Tibial nerve (tissue), 4 donors: ENCODE measurements at places on chromosomes 5 and 9. TPM values are rescaled to one million over a fixed set of nuclear protein-coding genes. Genes with fewer than 3 reads are reported as not detected.

DNA sequence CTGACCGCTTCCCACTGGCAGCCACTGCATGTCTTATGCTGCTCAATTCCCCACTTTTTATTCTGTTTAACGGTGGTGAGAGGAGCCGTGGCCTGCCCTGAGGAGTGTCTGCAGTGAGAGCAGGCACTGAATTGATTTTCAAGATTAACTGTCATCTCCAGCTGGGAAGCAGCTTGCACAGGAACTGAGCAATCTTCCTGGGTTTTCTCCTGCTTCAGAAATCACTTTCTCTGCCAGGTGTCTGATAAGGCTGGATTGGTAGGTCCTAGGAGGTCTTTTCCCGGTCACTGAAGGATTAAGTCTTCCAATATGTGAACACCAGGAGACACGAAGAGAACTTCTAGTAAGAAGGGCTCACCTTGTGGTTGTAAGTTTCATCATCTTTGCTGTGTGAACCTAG is 181.1 kb upstream of the RAD23B start:
- H3K27ac ChIP-seq: no peak overlapping the region
- no peak overlapping the region for H3K4me3 ChIP-seq
- H3K36me3 ChIP-seq: no peaks in the 10 kb centered on the region
- DNase-seq: no peak
- H3K27me3 ChIP-seq: no peaks in the 10 kb centered on the region

GRCh38 chr9:129623331-129623730 is 2.4 kb upstream of the C9orf50 start:
- no peaks in the 10 kb centered on the region for H3K36me3 ChIP-seq
- DNase-seq: no peak
- H3K27ac ChIP-seq: no peak overlapping the region
- peaks cover 37% of the 10 kb centered on the region for H3K4me1 ChIP-seq
- peaks cover 4% of the 10 kb centered on the region for H3K27me3 ChIP-seq
- H3K4me3 ChIP-seq: no peak overlapping the region

GRCh38 chr5:125470280-125470902 is 724.0 kb upstream of the ZNF608 start:
- no peak for DNase-seq
- no peak overlapping the region for H3K4me3 ChIP-seq

- H3K36me3 ChIP-seq: peaks cover 17% of the 10 kb centered on the region
- H3K4me1 ChIP-seq: peaks cover 70% of the 10 kb centered on the region
- no peak overlapping the region for H3K4me3 ChIP-seq
- DNase-seq: no peak
Measured at GRCh38 chr5:14451871-14452270, 129.7 kb upstream of the OTULINL start.

DNA sequence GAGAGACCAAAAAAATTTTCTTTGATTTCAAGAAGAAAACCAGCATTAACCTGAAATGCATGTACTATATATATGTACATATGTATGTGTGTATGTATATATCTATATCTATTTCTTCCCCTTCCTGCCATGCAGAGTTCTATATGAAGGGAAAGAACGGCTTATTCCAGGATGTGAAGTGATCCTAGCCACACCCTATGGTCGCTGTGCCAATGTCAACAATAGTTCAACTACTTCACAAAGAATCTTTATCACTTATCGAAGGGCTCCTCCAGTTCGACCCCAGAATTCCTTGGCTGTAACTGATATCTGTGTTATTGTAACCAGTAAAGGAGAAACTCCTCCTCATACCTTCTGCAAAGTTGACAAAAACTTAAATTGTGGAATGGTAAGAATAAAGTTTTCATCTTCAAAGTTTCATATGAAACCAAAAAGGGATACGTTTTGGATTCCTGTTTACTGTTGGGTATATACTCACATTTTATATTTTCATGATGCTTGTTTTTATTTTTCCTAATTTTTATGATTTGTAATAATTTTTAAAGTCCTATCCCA is 56.2 kb downstream of the DENND4C start:
- no peak overlapping the region for H3K27ac ChIP-seq
- H3K4me1 ChIP-seq: peaks cover 23% of the 10 kb centered on the region
- H3K4me3 ChIP-seq: no peak overlapping the region
- no peaks in the 10 kb centered on the region for H3K27me3 ChIP-seq
- DNase-seq: no peak

GRCh38 chr5:92644266-92644886 is 936.6 kb downstream of the NR2F1-AS1 start:
- no peak for DNase-seq
- no peaks in the 10 kb centered on the region for H3K36me3 ChIP-seq
- H3K27me3 ChIP-seq: no peaks in the 10 kb centered on the region
- H3K4me3 ChIP-seq: no peak overlapping the region
- no peaks in the 10 kb centered on the region for H3K4me1 ChIP-seq

The CTNND2 gene
- total RNA-seq: 2.5 TPM

GRCh38 chr5:138936-139335 is 47.0 kb downstream of the PLEKHG4B start:
- H3K4me3 ChIP-seq: no peak overlapping the region
- H3K27ac ChIP-seq: no peak overlapping the region
- no peaks in the 10 kb centered on the region for H3K4me1 ChIP-seq
- H3K36me3 ChIP-seq: no peaks in the 10 kb centered on the region
- no peak for DNase-seq

The MCTP1 gene
- 50.4 TPM for total RNA-seq

- no peak for DNase-seq
- no peaks in the 10 kb centered on the region for H3K36me3 ChIP-seq
- H3K27me3 ChIP-seq: no peaks in the 10 kb centered on the region
- no peaks in the 10 kb centered on the region for H3K4me1 ChIP-seq
- no peak overlapping the region for H3K27ac ChIP-seq
Measured at GRCh38 chr5:96924016-96924443, 11.8 kb upstream of the LNPEP start.

DNA sequence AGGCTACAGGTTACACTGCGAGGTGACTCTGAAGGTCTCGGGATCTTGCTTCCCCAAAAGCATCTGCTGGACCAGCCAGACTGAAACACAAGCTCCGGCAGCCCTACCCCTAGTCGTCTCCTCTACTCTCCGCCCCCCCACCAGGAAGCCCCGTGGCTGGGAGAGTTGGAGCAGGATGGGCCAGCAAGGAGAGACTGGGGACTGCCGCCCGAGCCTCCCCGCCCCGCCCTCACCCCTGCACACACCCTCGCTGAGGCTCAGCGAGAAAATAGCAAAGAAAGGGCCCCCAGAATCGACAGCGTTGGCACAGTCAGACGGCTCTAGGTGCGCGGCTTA is 1.3 kb downstream of the TRIM7 start:
- H3K4me3 ChIP-seq: peak overlapping the region; percentile 83
- no peak for DNase-seq
- no peak overlapping the region for H3K27ac ChIP-seq
- peaks cover 18% of the 10 kb centered on the region for H3K4me1 ChIP-seq
- H3K36me3 ChIP-seq: no peaks in the 10 kb centered on the region
- H3K27me3 ChIP-seq: no peaks in the 10 kb centered on the region

DNA sequence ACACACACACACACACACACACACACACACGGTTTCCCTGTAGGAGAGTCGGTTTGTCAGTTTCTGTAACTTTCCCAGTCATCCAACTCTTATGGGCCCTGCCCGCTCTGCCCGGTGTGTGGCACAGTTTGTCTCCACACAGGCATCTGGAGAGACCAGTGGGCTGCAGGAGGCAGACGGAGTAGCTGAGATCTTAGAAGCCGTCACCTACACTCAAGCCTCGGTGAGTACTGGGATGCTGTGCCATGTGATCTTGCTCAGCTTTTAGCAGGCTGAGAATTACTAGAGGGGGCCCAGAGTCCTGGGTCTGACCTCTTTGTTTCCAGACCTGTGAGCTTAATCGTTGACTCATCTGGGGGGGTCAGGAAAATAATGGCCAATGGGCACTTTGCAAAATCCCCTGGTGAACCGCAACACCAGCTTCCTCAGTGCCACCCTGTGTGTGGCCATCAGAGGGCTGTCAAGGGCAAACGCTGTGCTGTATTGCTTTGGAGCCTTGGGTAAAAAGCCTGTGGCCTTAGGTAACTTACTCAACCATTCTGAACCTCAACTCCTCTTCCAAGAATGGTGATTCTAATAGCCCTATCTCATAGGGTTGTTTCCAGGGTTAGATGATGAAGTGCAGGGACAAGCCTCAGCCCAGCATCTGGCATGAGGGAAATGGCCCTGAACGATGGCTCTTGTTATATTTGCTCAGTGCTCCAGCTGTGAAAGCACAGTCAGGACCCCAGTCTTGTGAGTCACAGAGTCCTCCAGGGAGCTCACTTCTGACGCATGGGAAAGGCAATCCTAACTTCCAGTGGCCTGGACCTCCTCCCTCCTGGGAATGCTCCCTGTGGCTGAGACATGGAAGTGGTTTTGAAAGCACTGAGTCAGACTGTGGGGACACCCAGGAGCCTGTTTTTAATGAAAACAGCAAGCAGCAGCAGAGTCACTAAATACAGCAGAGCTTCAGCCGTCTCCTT is 45.6 kb downstream of the COL15A1 start:
- H3K27me3 ChIP-seq: no peaks in the 10 kb centered on the region
- H3K4me3 ChIP-seq: no peak overlapping the region
- H3K27ac ChIP-seq: no peak overlapping the region
- peaks cover 51% of the 10 kb centered on the region for H3K4me1 ChIP-seq
- H3K36me3 ChIP-seq: no peaks in the 10 kb centered on the region
- DNase-seq: peak; percentile 75

- H3K27ac ChIP-seq: no peak overlapping the region
Measured at GRCh38 chr5:78920604-78921003, 64.5 kb downstream of the ARSB start.

The IL7R gene
- total RNA-seq: 6.3 TPM

The ZMYND19 gene
- 17.4 TPM for total RNA-seq

The CD74 gene
- total RNA-seq: 472 TPM

DNA sequence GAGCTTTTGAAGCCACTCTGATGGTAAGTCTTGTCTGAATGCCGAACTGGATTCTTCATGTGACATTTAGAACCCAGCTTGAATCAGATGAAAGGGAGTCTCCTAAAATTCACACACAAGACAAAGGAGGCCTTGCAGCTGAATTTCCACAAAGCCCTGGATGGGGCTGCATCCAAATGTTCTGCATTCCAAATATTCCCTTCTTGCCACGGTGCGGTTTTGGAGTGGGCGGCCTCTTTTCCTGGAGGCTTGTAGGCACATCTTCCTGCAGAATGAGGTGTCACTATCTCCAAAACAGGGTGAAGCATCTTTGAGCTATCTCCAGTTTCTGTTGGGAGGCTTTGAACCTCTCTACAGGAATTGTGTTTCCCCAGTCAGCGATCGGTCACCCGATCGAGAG is 342.7 kb downstream of the ARHGEF28 start:
- peaks cover 5% of the 10 kb centered on the region for H3K4me1 ChIP-seq
- H3K36me3 ChIP-seq: no peaks in the 10 kb centered on the region
- H3K27ac ChIP-seq: no peak overlapping the region

DNA sequence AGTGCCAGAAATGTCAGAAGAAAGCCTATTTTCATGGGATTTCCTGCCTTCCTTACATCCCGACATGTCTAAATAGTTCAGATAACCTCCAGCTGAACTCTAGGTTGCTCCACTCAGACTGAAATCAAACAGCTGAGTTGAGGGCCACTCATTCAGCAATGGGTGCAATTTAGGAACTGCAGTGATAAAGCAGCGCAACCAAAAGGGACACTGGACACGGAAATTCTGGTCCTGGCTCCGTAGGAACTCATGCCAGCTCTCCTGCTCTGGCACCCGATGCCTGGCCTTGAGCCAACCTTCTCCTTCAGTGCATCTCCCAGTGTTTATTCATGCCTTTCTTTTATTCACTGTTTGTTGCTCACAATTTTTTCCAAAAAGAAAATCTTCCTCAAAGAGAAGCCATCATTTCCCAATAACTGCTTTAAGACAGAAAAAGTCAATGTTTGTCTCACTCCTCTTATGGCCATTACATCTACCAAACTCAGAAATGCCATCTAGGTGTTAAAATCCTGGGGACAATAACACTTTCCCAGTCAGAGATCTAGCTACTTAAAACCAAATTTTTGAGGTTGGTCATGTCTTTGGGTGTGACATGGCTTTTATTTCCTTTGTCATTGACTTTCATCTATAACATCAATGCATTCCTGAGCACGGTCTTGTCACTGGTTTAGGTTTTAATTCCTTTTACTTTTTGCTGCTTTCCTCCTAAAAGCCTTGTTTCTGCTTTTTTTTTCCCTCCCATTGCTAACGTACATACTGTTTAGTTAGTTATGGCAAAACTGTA is 126.9 kb downstream of the PDE4D start:
- no peaks in the 10 kb centered on the region for H3K27me3 ChIP-seq
- no peaks in the 10 kb centered on the region for H3K36me3 ChIP-seq
- no peak overlapping the region for H3K27ac ChIP-seq
- no peaks in the 10 kb centered on the region for H3K4me1 ChIP-seq
- H3K4me3 ChIP-seq: no peak overlapping the region

DNA sequence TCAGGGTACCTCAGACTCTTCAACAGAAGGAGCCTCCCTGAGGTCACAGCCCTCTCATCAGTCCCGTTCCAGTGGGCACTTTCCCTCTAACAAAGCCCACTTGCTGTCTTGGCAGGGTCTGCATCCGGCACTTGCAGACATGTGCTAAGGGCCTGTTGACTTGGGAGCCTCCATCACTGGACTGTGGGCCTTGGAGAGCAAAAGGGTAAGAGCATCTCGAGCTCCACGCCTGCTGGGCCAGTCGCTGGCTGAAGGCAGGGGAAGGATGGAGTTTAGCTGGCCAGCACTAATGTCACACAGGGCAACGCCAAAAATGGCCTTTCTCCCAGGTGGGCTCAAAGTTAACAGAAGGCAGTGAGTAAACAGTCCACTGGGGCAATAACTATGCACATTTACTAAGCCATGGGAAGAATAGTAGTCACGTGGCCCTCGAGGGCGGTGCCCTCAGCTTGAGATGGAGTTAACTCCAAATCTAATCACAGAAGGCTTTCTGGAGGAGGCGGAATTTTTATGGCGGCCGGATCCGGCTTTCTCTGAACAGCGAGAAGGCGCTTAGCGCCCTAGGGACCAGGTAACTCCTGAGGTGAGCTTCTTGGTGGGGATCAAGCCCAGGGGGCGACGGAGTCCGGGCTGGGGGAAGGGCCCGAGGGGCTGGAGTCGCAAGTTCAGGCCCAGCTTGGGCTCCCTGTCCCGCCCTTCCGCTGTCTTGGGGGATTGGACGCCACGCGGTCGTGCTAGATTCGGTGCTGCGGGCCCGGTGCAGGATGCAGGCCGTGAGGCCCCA is 2.0 kb upstream of the NSD1 start:
- DNase-seq: no peak
- H3K27ac ChIP-seq: peak overlapping the region; percentile 91
- no peaks in the 10 kb centered on the region for H3K27me3 ChIP-seq
- H3K4me3 ChIP-seq: peak overlapping the region; percentile 88

The CCDC183 gene
- total RNA-seq: 3.5 TPM

DNA sequence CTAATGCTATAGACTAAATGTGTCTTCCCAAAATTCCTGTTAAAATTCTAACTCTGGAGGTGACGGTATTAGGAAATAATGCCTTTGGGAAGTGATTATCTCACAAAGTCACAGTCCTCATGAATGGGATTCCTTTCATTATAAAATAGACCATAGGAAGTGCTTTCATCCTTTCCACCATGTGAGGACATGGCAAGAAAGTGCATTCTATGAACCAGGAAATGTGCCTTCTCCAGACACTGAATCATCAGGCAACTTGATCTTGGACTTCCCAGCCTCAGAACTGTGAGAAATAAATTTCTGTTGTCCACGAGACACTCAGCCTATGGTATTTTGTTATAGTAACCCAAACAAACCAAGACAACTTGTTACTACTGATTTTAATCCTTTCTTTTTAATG is 582.4 kb upstream of the C9orf72 start:
- H3K4me3 ChIP-seq: no peak overlapping the region
- H3K27ac ChIP-seq: no peak overlapping the region
- no peaks in the 10 kb centered on the region for H3K27me3 ChIP-seq
- H3K4me1 ChIP-seq: no peaks in the 10 kb centered on the region
- H3K36me3 ChIP-seq: no peaks in the 10 kb centered on the region
